Activated CD4-positive, CD25-positive, alpha-beta regulatory T cell treated with anti-CD3 and anti-CD28 coated beads, Interleukin-2, amount 50 U/mL, for 24 hours (primary cell): ENCODE measurements at places on chromosomes 1 and 21.

DNA sequence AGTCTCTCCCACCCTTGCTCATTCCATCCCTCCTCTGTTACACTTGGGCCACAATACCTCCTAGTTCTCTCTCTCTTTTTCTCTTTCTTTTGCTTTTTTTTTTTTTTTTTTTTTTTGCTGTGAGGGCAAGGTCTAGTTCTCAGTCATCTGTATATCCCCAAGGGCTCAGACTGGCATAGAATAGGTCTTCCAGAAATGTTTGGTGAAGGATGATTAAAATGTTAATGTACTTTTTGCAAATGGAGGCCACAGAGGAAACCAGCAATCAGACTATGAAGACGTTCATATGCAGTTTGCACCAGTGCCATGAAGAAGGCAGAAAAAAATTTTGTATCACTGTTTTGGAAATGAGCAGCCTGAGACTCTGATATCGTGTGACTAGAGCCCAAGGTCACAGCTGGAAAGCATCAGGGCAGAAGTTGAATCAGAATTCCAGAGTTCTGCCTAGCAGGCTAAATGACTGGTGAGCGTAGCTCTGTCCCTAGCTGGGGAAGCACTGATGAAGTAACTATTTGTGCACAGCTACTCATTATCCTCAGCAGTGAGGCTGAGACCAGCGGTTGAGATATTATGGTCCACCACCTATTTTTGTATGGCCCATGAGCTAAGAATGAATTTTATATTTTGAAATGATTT is 186.5 kb downstream of the TGFBR3 start:
- ATAC-seq: no peak

GRCh38 chr1:25343872-25344271 is 5.7 kb downstream of the TMEM50A start:
- no peak for ATAC-seq

DNA sequence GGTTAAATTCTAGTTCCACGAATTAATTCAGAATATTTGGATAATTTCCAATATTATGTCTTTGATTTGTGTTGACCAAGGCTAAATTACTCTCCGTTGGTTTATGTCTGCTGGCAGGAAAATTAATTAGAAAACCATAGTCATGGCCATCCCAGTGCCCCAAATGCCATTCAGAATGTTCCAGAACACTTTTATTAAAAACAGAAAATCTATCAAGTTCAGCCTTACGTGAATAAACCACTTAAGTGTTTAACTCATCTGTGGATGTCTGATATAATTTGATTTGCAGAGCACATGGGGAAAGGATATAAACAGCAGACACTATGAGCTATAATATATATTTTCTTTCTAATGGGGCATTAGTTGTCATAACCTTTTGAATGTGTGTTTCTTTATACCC is 480.7 kb downstream of the MRPL39 start:
- no peak for ATAC-seq

DNA sequence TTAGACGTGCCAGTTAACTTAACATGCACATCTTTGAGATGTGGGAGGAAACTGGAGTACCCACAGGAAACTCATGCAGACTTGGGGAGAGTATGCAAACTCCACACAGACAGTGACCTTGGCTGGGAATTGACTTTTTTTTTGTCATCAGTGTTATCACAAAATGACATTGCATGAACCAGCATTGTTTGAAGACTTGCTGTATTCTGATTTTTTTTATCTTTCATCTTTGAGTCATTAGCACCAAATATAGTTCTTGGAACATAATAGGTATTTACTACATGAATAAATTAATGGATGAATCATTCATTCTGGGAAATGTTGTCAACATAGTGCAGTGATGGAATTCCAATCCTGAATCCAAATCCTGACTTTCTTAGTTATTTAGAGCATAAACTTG is 77.0 kb downstream of the ATF6 start:
- ATAC-seq: no peak

DNA sequence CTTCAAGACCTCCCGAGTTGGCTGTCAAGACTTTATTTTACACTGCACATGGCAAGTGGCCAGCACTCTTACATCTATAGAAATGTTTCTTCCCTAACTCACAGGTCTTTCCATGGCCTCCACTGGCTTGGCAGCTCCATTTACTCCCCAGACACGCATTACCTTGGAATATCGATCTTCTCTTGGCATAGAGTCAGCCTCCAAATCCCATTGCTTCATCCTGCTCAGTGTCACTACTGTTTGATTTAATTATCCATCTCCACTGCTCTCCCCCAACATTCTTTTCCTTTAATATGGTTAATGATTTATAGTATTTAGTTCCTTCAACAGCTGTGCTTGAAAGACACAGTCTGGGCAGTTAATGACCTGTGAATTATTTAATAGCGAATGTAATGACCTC is 241.2 kb upstream of the MAP1LC3C start:
- ATAC-seq: no peak

DNA sequence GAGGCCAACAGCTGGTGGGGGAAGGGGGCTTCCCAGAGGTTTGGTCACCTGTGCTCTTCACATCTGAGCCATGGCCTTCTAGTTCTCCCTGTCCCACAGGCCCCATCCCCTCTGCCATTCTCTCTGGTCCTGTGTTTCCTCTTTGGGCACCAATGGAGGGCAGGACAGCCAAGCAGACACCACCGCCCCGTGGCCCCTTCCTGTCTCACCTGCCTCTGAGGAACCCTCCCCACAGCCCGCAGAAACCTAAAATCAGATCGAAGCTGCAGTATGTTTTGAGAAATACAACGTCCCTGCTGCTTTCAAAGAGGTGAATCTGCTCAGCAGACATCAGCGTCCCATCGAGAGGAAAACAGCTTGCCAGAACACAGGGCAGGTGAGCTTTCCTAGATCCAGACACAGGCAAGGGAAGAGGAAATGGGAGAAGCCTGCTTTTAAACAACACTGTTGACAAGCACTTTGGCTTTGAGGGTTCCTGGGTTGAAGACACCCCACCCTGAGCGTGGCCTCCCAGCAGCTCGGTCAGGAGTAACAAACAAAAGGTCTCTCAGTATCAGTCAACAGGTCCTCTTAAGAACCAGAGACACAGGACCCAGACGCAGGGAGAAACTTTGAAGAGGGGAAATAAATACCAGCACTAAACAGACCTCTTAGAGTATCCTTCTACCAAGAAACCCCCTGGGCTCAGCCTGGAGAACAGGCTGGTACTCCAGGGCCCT is 2.3 kb downstream of the PANK4 start:
- no peak for ATAC-seq

- ATAC-seq: peak; percentile 48
Measured at GRCh38 chr1:219416598-219417238, 196.2 kb downstream of the ZC3H11B start.

DNA sequence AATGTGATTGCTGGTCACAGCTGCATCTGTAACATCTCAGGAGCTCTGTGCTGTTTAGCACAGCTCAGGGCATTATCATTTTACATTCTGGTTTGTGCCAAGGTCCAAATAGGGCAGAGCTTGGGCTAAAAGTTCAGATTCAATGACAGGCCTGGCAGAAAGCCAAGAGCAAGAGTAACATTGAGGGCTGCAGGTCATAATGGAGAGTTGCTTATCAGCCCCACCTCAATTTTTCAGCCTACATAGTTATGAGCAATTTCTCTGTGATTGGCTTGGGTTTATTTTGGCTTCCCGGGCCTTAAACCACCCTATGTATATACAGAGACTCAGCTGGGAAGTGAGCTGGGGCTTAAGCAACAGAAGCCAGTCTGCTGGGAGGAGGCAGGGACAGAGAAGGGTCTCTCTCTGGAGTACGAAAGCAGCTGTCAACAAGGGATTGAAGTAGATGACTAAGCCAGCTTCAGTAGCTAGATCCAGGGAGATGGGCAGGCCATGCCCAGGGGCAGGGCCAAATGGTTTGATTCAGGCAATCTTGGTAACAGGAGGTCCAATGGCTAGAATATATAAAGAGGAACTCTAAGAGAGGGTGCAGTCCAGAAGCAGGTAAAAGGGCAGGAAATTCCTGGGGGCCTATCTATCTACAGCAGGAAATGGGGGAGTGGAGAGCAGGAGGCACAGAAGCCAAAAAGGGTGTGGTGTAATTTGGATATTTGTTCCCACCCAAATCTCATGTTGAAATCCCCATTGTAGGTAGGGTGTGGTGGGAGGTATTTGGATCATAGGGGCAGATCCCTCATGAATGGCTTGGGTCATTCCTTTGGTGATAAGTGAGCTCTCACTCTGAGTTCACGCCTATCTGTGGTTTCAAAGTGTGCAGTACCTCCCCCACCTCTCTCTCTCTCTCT is 49.0 kb downstream of the BRINP2 start:
- no peak for ATAC-seq

DNA sequence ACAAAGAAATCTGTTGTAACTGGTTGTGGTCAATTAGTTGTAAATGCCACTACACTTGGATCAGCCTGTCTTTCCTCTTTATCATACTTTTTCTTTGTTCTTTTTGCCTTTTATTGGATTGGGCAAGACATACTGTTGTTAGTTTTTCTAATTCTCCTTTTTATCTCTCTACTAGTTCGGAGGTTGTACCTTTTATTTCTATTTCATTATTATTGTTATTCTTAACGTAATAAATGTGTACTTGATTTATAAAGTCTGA is 59.2 kb downstream of the IVNS1ABP start:
- ATAC-seq: no peak

- ATAC-seq: no peak
Measured at GRCh38 chr1:178337091-178337706, 159.6 kb downstream of the CLEC20A start.

DNA sequence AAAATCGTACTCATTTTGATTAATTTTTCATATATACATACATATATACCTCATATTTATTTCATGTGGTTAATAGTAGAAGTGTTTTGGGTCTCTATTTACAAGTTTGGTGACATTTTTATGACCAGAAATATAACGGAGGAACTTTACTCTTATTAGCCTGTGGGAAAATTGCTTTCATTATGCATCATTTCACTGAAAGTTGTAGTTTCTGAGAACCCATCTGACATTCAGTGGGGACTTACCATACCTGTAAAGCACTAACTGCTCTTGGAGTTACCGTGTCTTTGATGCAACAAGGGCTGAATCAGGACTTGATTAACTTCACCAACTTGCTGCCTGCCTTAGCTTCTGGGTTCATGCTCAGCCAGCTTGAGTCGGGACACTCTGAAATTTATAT is 49.9 kb upstream of the ITPKB start:
- ATAC-seq: no peak

DNA sequence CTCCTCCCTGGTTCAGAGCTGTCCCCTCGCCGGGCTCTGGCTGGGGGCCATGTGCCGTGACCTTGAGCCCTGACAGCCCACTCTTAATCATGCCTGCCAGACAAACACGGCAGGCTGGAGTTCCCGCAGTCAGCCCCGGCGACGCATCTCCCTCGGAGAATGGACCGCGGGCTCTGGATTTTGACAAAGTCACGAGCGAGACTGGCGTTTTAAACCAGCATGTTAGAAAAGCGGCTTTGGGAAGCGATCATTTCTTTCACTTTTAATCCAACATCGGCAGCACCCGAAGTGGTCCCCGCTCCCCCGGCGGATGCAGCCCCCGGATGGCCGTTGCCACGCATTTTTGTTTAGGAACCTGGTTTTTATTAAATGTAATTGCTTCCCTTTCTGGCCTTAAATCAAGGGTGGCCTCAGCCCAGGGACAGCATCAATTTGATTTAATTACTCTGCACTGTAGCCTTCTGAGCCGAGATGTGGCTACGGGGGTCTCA is 70.9 kb downstream of the PRDM16 start:
- ATAC-seq: no peak

GRCh38 chr1:36988321-36988720 is 46.0 kb downstream of the GRIK3 start:
- ATAC-seq: no peak

GRCh38 chr1:174659823-174660222 is 212.1 kb downstream of the GPR52 start:
- no peak for ATAC-seq

GRCh38 chr1:210726621-210727020 is 397.9 kb downstream of the HHAT start:
- peak; percentile 9 for ATAC-seq

GRCh38 chr1:187474336-187474735 is 645.6 kb downstream of the PLA2G4A start:
- ATAC-seq: no peak

DNA sequence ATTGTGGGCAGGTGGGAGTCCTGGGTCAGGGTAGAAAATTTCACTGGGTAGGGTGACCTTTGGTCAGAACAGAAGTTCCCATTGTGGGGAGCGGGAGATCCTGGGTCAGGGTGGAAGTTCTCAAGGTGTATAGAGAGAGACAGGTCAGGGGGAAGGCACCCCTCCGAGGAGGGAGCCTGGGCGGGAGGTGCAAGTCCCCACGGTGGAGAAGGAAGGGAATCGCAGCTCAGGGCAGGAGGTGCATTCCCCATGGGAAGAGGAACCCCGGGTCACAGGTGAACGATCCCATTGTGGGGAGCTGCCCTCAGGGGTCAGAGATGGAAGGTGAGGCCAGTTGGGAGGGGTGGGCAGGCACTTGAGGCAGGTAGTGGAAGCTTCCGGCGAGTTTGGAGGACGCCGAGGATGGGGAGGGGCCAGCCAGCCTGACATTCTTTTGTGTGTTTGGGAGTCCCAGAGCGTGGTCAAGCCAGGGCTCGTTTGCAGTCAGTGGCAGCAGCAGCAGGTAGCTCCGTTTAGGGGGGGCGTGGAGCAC is 637 bp downstream of the LYPLA2 start:
- peak; percentile 19 for ATAC-seq

GRCh38 chr1:221688488-221688843 is 53.4 kb downstream of the DUSP10 start:
- peak; percentile 55 for ATAC-seq

DNA sequence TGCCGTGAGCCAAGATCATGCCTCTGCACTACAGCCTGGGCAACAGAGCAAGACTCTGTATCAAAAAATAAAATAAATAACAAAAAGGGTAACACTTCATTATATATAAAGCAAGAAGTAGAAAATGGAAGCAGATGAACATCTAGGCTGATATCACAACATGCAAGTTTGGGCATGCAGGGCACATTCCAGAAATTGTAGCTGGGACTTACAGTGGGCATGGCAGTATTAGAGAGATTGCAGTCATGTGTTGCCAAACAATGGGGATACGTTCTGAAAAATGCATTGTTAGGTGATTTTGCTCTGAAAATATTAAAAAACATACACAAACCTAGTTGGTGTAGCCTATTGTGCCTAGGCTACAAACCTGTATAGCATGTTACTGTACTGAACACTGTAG is 441.0 kb upstream of the PRMT6 start:
- ATAC-seq: no peak

DNA sequence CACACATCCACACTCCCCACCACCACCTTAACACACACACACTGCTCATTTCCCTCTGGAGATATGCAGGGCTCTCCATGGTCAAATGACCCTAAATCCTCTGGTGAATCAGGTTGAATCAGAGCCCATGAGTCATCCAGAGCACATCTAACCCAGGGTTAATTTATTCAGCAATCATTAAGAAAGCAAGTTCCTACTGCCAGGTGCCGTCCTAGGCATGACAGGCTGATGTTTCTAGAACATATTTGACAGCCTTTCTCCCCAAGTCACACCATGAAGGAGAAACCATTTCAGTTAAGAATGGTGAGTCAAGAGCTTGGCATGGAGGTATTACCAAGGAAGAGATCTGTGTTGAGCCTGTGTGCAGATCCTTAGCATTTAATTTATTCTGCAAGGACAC is 194.3 kb upstream of the CAMK1G start:
- no peak for ATAC-seq

GRCh38 chr1:12446593-12446992 is 171.4 kb downstream of the DHRS3 start:
- no peak for ATAC-seq

GRCh38 chr1:48236716-48237470 is 14.4 kb downstream of the SLC5A9 start:
- ATAC-seq: no peak

GRCh38 chr1:217244971-217245370 is 385.9 kb downstream of the GPATCH2 start:
- ATAC-seq: no peak
